NCI-H187 (cell line): ENCODE measurements at places on chromosomes 2 and 18.

GRCh38 chr18:13103366-13103765, 112.2 kb downstream of the CEP192 start:
- DNase-seq: no peak

DNA sequence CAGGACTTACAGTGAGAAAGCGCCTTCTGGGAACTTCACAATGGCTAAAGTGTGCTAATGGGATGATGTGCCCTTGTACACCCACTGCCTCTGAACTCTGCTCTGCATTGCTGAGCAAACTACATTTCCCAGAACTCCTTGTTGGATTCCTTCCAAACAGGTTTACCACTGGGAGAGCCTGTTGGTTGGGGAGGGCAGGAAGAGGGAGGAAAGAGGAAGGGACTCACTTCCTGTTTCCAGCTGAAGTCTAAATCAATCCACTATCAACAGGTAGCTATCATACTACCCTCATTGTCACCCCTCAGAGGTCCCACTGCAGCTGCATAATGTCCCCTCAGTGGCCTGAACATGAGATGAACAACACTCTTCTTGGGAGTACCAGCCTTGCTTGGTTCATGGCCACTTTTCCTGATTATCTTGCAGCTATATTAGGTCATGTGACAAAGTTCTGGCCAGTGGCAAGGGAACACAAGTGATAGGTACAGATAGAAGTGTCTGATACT, 109.7 kb downstream of the MSH2 start:
- DNase-seq: no peak

DNA sequence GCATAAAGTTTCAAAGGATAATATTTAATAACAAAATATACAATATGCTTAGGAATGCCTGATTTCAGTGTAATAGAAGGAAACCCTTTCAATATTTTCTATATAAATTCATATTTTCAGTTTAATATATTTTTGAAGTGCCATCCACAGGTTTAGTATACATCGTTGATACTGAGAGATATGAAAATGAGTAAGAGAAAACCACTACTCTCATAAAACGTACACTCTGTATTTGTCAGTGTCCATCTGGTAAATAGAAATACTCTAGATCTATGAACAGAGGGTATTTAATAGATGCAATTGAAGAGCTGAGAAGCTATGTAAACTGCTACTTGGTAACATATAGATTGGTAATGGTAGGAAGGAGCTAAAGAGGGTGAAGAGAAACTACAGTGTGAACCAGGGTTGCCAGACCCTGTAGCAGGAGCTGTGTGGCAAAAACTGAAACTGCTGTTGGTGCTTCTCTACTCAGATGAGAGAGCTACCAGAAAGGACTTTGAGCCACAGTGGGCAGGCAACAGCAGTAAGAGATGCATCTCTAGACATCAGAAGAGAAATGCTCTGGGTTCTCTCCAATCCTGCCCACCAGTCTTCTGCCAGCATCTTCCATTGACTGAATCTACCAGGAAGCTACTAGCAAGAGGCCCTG, 187.4 kb downstream of the CCDC102B start:
- DNase-seq: no peak

GRCh38 chr2:158192515-158193443, 91.1 kb downstream of the UPP2 start:
- DNase-seq: no peak

DNA sequence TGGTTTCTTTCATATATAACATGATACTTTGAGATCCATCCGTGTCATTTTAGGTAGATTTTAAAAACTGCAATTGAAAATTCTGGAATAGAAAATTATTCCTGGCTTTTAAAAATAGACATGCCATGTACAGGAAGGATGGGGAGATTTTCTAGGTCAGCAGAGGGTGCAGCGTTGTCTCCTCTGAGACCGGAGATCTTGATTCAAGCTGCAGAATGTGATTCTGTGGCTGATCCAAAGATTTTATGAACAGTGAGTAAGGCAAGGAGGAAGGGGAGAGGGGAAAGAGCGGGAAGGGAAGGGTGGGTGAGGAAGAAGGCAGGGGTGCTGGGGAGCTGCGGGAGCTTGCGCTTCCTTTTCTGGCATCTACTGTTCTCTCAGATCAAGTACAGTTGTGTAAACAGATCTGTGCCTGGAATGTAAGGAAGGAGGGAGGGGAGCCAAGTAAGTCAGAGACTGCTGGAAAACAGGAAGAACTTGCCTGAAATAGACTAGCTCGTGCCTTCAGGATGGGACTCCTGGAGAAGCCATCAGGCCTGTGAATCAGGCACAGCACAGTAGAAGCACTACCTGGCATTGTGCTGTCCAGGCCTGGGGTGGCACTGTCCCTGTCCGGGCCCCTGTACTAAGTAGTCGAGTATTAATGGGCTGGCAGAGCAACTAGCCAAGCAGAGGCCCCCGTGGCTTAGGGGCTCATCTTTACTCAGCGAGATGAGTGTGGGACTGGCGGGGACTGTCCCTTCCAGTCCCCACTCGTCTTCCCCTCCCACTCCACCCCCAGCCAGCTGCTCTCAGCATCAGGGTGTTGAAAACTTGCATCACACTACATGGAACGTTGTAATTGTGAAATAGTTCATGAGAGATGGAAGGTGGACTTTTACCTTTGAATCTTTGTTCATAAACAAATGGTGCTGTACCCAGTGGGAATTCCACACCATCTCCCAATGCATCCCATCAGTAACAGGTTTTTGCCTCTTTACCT, 163.5 kb downstream of the UXS1 start:
- DNase-seq: no peak
